ENCODE measurements at places on chromosomes 16 and 17.
A peak's percentile ranks its signal among the peaks of the same experiment; 100 is the strongest.

DNA sequence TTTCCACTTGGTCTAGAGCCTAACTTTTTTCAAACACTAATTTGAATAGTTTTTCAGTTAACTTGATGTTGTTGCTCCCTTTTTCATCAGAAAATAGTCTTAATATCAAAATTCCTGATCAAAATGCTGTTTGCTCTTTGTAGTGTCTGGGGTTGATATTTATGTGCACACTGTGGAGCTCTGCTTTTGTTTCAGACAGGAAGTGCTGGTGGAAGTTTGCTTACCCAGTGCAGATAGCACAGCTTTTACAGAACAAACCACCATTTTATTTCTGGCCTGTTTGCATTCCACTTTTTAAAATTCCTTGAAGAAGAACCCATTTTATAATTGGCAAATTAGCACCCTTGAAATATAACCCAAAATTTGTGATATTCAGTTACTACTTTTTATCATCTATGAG, 125.4 kb downstream of the MRTFB start:
- DNase-seq: no peak

GRCh38 chr17:59425085-59425931, 93.9 kb downstream of the YPEL2 start:
- peak; percentile 54 for DNase-seq

- DNase-seq: no peak
Observed at GRCh38 chr17:74859459-74860228, at the start of gene GRIN2C. TSS of gene GRIN2C (minus strand) at chr17:74859885. CDS start at chr17:74855092, 4,793 bp downstream.

DNA sequence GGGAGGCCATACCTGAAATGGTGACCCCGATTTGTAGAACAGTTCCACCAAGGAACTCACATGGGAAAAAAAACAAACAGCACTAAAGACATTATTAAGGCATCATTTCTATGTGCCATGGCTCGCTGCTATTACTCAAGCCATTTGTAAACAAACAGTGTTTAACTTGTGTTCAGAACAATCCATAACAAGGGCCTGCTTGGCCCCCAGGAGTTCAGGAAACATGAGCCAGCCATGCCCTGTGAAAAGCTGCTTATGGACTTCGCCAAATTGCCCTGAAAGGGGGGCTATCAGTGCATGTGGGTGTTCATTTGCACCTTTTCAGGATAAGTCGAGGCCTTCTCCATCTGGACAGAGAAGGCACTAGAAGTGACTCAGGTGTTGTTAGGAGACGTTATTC, 8.0 kb downstream of the POLR3K start:
- DNase-seq: no peak

- no peak for DNase-seq
Observed at GRCh38 chr17:46732754-46733398, 85.6 kb downstream of the WNT3 start.

- DNase-seq: no peak
Observed at GRCh38 chr16:75042426-75043174, 43.8 kb downstream of the ZNRF1 start.

GRCh38 chr16:28572696-28573510, 19.2 kb downstream of the SGF29 start:
- no peak for DNase-seq

DNA sequence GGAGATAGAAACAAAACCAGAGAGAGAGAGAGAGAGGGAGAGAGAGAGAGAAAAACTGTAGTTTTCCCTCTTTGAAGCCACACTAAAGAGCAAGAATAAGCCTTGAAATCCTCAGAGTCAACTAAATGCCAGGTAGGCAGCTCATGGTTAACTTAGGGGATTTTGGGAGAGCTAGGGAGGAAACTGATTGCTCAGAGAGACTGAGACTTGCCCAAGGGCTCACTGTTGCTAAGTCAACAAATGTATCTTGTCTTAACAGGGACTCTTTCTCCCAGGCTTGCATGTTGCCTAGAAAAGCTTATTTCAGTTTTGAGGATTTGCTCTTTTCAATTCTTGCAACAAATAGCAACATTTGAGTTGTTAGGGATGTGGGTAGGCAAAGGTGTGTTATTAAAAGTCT, 4.5 kb upstream of the SLC5A11 start:
- no peak for DNase-seq

DNA sequence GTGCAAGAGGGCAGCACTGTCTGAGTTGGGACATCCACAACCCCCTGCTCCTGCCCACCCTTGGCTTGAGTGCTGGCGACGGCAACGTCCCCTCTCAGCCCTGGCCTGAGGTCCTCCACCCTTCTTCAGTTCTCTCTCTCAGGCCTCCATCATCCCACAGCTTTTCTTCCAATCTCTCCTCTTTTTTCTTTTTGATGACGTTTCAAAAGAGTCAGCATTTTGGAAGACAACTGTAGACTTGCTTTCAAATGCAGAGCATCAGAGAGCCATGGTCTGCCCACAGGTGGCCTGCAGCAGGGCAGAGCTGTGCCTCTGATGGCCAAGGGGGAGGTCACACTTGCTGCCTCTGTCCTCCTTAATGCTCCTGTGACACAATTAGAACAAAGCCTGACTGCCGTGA, 775.4 kb downstream of the KCNJ18 start:
- DNase-seq: no peak

DNA sequence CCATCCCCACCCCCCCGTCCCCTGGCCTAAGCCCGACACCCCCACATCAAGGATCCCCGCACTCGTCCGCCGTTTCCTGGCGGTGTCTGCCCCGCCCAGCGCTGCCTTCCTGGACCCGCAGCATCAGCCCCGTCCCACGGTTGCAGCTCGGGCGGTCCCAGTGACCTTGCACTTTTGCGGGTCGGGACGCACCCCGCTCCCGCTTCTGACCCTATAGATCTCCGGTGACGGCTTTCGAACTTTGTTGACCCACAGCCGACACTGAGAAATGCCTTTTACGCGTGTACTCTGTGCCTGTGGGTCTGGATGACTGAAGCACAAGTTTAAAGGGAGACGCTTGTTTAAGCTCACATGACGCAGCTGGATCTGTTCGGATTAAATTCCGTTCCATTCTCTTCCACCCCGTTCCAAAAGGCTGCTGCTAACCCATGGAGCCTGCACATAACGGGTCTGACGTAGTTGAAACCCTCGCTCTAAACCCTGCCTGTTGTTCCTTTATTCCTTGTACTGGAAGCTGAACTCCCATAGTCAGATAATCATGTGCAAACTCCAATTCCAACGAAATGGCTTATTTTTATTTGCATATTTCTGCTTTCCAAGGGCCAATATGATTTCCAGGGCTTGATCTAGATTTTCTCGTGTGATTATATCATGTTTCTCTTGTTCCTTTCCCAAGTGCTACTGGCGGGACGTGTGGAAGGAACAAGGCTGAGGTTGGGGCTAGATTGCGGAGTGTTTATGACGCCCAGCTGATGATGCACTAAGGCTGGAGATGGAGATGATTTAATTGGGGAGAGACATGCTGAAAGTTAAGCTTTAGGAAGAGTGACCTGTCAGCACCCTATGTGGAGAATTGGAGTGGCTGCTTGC, 834 bp downstream of the FLYWCH1 start:
- DNase-seq: peak; percentile 32

DNA sequence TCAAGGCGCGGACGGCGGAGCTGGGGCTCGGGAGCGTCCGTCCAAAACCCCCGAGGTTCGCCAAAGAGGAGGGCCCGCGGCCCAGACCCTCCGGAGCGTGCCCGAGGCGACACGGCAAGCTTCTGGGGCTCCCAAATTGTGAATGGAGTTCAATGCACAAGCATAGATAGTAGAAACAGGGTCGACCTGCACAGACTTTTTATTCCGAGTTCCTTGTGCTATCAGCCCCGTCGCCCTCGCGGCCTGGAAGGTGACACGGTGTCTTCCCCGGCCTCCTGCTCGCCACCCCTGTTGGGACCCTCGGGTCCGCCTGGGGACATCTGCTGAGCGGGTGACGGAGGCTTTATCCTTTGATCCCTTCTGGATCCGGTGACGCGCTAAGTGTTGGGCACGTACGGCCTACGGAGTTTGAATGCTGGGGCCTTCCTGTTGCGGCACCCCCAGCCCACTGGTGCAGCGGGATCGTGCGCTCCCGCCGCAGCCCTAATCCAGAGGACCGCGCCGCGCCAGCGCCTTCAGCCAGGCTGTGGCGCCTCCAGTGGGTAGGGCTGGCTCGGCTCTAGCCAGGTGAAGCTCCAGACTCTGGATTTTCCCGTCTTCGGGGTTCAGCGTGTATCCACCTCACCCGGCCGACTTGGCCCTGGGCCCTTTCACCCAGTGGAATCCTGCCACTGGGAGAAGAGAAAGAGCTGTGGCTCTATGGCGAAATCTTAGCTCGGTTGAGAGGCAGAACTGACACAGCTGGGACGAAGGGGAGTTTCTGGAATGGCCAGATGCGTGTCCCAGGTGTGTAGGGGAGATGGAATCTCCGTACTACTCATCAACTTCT, 17.0 kb upstream of the NTN1 start:
- DNase-seq: no peak

DNA sequence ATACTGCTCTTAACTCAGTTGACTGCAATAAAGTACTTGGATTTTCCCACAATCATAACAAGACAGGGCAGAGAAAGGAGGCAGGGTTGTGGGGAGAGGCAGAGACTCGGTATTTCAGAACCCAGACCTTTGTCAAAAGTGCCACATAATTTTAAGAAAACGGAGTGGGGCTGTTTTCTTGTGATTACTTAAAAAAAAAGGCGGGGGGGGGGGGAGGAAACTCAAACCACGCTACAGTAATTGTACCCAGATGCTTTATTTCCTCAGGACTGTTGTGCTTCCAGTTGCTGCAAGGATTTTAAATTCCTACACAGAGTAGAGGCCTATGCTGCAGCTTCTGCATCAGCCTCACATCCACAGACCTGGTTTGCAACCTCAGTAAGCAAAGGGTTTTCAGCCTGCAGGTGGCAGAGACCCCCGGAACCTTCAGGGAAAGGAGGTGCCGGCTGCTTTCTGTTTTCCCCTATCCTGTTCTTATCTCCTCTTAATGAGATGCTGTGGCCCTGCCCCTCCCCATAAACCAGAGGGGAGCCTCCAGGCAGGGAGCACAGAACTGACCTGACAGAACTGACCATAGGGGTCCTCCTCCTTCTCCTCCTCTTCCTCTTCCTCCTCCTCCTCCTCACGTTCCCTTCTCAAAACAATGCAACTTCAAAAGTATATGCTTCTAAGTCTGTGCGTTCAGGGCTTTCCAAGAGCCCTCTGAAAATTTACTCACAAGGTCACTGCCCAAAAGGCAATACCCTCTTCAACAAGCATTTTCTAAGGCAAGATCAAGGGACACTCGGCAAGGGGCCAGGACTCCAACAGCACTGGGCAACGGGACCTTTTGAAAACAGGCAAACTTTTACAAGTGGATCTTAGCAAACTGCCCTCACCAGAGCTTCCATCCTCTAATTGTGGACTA, 7.5 kb downstream of the AXIN2 start:
- DNase-seq: peak; percentile 75

DNA sequence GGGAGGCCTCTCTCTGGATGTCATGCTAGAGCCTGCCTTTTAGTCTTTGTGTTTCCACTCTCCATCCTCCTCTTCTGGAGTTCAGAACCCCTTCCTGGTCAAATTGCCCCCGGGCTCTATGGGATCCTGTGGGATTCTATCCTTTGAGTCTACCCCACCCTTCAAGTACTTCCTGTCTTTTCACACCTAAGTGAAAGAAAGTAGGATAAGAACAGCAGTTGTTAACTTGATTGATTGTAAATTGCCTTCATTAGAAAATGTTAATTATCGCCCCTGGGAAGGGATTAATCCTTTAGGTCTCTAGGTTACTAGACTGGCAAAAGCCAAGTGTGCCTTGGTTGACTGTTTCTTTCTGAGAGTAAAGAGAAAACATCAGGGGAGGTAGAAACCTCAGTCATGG, 30.1 kb downstream of the PRKCB start:
- no peak for DNase-seq

DNA sequence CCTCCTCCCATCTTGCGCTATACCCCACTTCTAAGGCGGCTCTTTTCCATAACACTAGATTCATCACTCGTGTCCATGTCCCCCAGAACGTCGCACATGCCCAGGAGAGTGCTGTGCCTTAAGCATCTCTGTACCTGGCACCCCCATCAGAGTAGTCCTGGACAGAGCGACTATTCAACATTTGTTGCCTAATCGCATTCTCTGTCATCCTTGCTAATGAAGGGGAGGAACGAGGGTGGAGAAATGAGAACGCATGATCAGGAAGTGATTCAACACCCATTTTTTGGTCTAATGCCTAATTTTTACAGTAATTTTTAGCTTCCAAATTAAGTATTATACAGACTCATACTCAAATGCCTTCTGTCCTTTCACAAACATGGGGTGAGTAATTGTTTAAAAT, 53.2 kb downstream of the SLC39A11 start:
- no peak for DNase-seq

GRCh38 chr17:18225642-18226283, 328 bp downstream of the LLGL1 start:
- DNase-seq: peak; percentile 12

DNA sequence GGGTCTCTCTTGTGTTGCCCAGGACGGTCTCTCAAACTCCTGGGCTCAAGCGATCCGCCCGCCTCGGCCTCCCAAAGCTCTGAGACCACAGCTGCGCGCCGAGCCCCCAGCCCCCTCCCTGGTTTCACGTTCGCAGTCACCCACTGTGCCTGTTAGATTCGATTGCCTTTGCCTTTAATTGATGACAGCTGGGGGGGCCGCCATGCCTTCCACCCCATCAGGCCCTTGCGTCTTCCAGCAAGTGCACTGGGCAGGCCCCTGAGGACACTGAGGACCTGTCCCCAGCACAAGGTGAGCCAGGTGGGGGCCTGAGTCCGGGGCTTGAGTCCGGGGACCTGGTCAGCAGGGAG, 3.3 kb downstream of the IGFALS start:
- DNase-seq: no peak

DNA sequence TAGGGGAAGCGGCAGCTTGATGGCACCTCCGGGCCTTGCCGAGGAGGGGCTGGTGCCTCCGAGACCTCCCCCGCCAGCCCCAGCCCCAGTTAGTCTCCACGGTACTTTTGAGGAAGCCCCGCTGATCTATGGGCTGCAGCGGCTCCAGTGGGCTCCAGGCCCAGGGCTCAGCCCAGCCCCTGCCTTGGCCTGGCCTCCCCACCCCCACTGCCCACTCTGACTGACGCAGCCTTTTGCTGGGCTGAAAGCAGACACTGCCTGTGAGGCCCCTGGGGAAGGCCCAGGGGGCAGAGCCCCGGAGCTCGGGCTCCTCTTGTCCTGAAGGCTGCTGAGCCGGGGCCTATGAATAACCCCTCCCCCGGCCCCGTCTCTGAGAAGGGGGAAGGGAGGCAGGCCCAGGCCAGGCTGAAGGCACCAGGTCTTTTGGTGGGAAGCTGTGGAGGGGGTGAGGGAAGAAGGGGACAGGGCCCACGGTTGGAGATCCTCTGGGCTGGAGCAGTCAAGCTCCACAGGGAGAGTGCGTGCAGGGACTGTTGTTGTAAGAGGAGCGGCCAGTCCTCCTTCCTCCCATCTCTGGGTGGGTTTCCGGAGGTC, 7.5 kb upstream of the SMTNL2 start:
- no peak for DNase-seq

- DNase-seq: no peak
Observed at GRCh38 chr17:44071772-44072171, 1.2 kb downstream of the G6PC3 start.

- DNase-seq: no peak
Observed at GRCh38 chr16:87761060-87761459, 4.7 kb downstream of the KLHDC4 start.

GRCh38 chr16:29848420-29849297, 14.4 kb downstream of the CDIPT start:
- peak; percentile 75 for DNase-seq

- no peak for DNase-seq
Observed at GRCh38 chr17:55154101-55154500, 110.7 kb upstream of the HLF start.

All from AG08395 (cell line).